ENCODE measurements at places on chromosomes 11 and 22.

GRCh38 chr11:117412653-117413275, 85.1 kb downstream of the CEP164 start:
- no peak for DNase-seq

GRCh38 chr11:70610566-70611565, 212.5 kb downstream of the CTTN start:
- DNase-seq, result no peak

GRCh38 chr22:47023871-47024270, 261.4 kb downstream of the TBC1D22A start:
- no peak for DNase-seq

DNA sequence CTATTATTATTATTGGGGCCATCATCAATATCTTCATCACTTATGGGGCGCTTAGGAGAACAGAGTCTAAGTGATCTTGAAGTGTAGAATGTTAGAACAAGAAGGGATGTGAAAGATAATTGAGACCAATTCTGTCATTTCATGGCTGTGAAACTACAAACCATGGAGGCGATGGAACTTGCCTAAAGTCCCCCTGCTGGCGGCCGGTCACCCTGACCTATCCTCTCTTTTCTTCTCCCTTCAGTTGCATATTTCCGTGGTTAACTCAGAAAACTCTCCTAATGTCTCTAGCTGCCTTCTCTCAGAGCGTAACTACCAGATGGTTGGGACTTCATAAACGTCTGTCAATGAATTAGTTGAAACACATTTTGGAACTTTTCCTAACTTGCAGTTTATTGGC, 6.6 kb upstream of the OR4B1 start:
- DNase-seq, result no peak

DNA sequence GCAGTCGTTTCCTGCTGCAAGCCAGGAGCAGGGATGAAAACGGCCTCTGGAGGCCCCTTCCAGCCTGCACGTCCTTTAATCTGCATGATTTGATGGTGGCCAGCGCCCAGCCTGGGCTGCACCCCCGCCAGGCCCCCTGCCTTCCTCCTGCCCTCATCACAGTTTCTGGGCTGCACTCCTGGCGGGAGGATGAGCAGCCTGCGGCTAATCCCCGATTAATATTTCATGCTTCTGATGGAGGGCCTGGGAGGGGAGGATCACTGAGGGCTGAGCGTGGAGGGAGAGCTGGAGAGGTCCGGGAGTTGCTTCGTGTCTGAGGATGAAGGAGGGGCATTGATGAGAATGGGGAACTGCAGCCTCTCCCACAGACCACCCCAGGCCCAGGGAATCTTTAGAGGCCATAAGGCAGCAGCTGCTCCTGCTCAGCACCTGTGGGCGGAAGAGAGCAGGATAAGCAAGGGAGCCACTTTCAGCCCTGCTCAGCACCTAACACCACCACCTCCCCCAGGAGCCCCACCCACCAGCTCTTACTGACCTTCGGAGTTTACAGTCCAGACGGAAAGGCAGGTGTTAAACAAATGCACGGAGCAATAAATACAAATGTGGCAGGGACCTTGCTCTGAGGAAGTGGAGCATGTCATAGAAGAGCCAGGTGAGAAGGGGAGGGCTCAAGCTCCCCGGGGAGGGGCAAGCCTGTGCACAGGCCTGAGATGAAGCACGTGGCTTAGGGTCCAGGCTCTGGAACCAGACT, 135.0 kb upstream of the NECTIN1 start:
- no peak for DNase-seq

GRCh38 chr11:47879259-47880158, 31.4 kb upstream of the NUP160 start:
- no peak for DNase-seq

DNA sequence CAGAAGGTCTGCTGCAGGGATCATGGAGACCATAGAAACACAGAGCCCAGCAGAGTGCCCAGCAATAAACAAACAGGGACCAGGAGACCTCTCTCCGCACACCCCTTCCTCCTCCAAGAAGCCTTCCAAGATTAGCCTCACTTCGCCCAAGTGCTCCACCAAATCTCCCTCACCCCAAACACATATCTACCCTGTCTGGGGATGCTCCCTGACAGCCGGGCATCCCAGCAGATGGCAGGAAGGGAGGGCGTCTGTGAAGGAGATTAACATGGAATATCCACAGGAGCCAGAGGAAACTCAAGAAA, 26.5 kb downstream of the ARAP1 start:
- no peak for DNase-seq

- no peak for DNase-seq
These were observed 147.2 kb upstream of the BDNF start for GRCh38 chr11:27847496-27847895.

GRCh38 chr11:62054484-62055121, 69.2 kb upstream of the INCENP start:
- no peak for DNase-seq

DNA sequence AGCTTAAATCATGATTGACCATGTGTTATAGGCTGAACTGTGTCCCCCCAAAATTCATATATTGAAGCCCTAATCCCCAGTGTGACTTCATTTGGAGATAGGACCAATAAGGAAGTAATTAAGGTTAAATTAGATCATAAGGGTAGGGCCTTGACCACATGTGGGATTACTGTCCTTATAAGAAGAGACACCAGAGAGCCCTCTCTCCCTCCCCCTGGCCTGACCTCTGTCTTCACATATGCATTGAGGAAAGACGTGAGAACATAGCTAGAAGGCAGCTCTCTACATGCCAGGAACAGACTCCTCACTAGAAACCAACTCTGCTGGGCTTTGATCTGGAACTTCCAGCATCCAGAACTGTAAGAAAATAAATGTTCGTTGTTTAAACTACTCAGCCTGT, 13.6 kb upstream of the NUP50 start:
- DNase-seq, result no peak

DNA sequence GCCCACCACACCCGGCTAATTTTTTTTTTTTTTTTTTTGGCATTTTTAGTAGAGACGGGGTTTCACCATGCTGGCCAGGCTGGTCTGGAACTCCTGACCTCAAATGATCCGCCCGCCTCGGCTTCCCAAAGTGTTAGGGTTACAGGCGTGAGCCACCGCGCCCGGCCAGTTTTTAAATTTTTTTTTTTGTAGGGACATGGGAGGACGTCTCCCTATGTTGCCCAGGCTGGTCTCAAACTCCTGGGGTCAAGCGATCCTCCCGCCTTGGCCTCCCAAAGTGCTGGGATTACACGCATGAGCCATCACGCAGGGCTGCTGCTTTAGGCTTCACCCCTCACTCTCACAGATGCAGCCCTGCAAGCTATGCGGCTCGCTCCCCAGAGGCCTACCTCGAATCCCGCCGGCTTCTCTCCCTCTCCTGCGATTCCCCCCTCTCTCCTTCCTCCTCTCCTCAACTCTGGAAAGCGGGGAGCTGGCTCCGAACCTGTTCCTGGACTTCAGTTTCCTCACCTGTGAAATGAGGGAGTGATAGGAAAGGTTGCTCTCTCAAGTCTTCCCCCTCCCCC, 926 bp downstream of the CCDC157 start:
- DNase-seq, result no peak

DNA sequence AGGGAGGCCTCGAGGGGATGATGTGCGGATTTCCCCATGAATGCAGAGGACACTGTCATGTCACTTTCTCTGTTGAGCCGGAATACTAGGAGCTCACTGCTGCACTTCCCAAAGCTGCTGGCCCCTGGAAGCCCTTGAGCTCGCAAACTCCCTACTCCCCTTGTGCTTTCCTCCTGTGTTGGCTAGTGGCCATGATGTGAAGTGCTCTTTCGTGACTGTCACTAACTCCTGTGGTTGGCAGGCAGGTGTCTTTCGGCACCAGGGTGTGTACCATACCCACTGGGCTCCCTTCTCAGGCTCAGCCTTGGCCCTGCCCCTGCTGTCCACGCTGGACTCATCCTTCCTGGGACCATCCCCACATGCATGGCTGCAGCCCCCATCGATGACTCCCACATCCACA, 86.2 kb downstream of the BTBD10 start:
- no peak for DNase-seq

DNA sequence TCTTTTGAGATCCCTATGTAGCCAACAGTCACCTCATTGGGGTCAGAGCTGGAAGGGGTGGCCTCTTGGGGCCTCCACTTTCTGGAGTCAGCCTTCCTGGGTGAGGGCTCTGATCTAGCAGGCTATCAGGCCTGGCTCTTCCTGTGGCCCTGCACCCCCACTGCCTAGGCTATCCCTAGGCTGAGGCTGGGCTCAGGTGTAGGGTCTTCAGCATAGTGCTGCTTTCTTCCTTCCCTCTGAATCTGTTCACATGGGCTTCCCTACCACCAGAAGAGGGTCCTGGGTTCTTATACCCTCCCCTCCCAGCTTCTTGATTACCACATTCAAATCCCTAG, 456 bp upstream of the SPI1 start:
- no peak for DNase-seq

GRCh38 chr22:28894334-28894733, 11.0 kb downstream of the ZNRF3 start:
- DNase-seq, result no peak

- DNase-seq, result no peak
These were observed 14.3 kb downstream of the FXYD6 start for GRCh38 chr11:117862019-117862725.

DNA sequence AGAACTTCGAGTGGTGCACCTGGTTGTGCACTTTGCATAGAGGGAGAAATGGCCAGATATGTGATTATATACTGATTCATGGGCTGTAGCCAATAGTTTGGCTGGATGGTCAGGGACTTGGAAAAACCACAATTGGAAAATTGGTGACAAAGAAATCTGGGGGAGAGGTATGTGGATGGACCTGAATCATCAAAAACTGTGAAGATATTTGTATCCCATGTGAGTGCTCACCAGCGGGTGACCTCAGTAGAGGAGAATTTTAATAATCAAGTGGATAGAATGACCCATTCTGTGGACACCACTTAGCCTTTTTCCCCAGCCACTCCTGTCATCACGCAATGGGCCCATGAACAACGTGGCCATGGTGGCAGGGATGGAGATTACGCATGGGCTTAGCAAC, 48.0 kb upstream of the NARS2 start:
- DNase-seq, result no peak

DNA sequence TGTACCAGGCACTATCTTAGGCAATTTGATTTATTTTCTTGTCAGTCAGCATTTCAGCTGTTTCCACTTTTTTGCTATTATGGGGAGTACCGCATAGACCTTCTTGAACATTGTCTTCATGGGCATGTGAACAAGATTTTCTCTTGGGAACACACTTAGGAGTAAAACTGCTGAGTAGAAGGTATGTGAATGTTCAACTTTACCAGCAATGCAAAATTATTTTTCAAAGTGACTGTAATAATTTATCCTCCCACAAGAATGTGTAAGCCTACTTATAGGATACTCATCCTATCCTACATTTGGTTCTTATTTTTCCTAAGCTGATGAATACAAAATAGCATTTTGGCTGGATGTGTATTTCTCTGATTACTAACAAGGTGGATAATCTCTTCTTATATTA, 132.0 kb upstream of the NAV2 start:
- DNase-seq, result no peak

DNA sequence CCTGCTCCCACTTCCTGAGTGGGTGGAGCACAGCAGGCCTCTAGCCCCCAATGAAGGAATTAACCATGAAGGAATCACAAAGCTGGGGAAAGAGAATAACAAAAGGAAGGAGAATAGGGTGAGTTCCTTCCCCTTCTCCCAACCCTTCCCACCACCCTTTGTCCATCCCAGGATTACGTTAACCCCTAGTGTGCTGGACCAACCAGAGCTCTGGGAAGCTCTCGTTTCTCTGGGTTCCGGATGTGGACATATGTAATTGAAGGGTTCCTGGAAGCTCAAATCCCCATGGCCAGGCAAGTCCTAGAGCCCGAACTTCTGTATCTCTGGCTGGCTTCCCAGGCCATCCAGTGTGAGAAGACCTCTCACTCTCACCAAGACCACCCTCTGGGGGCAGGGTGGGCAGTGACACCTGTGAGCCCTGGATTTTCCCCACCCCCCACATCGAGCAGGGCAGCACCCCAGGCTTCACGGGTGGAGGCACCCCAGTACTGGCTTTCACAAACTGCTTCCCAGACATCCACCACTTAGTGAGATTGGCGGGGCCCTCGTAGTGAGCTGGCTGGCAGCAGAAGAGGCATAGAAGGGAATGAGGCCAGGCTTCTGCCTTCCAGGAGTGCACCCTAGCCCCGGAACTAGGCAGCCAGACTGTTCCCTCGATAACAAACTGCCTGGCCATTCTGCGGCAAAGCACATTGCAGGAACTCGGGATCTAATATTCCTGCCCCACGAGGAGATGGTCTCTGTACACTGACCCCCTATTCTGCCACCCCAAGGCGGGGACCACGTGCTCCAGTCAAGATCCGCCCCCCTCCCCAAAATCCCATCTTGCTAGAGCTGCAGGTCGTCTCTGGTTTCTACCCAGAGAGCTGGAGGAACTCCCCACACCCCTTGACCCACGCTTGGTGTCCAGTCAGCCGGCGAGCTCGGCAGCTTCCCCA, 2.1 kb downstream of the NECTIN1 start:
- no peak for DNase-seq

DNA sequence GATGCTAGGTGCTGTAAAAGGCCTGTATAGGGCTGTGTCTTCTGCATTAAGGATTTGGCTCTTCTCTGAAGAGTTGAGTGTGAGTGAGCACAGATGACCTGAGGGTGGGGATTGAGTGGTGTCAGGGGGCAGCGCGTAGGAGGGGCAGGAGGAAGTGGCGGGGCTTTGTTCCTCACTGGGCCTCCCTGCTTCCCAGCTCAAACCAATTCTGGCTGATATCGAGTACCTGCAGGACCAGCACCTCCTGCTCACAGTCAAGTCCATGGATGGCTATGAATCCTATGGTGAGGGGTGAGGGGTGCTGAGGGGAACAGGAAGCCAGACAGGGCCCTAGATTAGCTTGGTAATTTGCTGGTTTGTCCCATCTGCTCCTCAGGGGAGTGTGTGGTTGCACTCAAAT, 9.1 kb downstream of the PHOX2A start:
- no peak for DNase-seq

DNA sequence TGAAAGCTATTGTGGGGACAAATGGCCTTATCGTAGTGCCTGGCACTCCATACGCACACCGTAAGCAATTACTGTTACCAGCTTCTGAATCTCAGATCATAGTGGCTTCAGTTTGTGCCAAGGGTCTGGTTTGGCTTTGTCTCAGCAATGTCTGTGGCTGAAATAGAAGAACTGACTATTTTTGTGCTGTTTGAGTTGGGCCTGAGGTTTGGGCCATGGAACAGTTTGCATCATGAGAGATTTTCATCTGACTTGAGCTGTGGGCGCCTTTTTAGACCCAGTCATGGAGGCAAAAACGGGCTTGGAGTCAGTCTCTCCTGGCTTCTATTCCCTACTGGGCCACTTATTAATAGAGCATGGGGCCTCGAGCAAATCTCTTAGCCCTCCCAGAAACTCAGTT, 121.1 kb upstream of the CRYBB3 start:
- no peak for DNase-seq

GRCh38 chr11:99884750-99885149, 802.3 kb upstream of the ARHGAP42 start:
- no peak for DNase-seq

DNA sequence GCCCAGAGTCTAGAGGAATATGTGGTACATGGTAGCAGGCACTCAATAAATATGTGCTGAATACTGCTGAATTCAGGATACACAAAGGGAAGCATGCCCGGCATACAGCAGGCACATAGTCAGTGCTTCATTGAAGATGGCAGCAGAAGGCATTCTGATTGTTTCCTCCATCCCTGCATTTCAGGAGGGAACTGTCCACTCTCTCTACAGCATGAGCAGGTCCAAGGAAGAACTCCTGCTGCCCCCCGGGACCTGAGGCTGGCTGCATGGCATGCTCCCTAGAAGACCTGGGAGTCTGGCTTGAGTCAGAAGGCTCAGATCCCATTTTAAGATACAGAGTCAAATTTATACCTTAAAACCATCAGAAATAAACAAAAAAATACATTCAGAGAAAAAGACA, 319.3 kb upstream of the NARS2 start:
- DNase-seq, result no peak
